Activated T-cell treated with anti-CD3 and anti-CD28 coated beads, Interleukin-2, amount 50 U/mL, for 72 hours (primary cell): ENCODE measurements at places on chromosomes 7 and 10. TPM values are rescaled to one million over a fixed set of nuclear protein-coding genes. Genes with fewer than 3 reads are reported as not detected.

GRCh38 chr10:20623546-20623945 is 273.6 kb downstream of the NEBL start:
- no peaks in the 10 kb centered on the region for H3K27me3 ChIP-seq
- H3K4me1 ChIP-seq, result no peaks in the 10 kb centered on the region
- no peak overlapping the region for H3K4me3 ChIP-seq

PAX4 gene
- not detected for total RNA-seq

GRCh38 chr7:102425639-102426267 is 7.6 kb upstream of the ORAI2 start:
- H3K27ac ChIP-seq, result peak overlapping the region; percentile 96
- H3K4me1 ChIP-seq, result peaks cover 62% of the 10 kb centered on the region
- peak; percentile 86 for DNase-seq

DNA sequence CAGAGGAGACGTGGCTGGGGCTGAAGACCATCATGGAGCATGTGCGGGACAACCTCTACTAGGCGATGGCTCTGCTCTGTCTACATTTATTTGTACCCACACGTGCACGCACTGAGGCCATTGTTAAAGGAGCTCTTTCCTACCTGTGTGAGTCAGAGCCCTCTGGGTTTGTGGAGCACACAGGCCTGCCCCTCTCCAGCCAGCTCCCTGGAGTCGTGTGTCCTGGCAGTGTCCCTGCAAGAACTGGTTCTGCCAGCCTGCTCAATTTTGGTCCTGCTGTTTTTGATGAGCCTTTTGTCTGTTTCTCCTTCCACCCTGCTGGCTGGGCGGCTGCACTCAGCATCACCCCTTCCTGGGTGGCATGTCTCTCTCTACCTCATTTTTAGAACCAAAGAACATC is 22.0 kb upstream of the CPA5 start:
- H3K4me1 ChIP-seq, result peaks cover 6% of the 10 kb centered on the region
- no peak for DNase-seq
- no peak overlapping the region for H3K4me3 ChIP-seq
- H3K27me3 ChIP-seq, result no peaks in the 10 kb centered on the region
- no peak overlapping the region for H3K27ac ChIP-seq
- no peaks in the 10 kb centered on the region for H3K36me3 ChIP-seq

GIMAP1 gene
- 5.5 TPM for total RNA-seq
